Stimulated activated CD4-positive, alpha-beta T cell treated with anti-CD3 and anti-CD28 coated beads, TNF-alpha, amount 100 ng/mL, for 24 hours (primary cell): ENCODE measurements at places on chromosomes 2 and 18.

GRCh38 chr2:133859578-133859977, 291.3 kb upstream of the NCKAP5 start:
- no peak for DNase-seq

DNA sequence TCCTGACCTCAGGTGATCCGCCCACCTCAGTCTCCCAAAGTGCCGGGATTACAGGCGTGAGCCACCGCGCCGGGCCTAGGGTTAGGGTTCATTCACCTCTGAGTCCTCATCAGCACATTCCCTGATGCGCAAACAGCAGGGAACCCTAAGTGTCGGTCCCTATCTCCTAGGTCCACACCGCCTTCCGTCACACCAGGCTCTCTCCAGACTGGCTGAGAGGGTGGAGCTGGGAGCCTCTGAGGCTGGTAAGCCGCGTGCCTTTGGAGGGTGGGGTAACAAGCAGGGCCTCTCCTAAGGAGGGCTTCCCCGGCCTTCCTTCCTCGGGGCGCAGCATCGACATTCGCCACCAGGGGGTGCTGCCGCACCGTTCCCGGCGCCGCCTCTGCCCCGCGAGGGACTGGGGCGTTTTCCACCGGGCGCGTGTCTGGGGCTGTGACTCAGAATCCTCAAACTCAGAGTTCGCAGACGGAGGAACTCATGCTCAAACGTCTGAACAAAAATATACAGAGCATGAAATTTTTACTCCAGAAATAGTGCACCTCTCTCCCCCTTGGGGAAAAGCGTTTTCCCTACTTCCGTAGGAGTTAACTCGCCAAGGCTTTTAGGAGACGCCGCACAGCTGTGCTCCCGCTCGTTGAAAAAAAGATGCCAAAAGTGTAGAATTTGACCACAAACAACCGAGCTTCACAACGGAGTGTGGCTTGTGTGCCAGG, 63.9 kb upstream of the ASAP2 start:
- DNase-seq, result peak; percentile 75

DNA sequence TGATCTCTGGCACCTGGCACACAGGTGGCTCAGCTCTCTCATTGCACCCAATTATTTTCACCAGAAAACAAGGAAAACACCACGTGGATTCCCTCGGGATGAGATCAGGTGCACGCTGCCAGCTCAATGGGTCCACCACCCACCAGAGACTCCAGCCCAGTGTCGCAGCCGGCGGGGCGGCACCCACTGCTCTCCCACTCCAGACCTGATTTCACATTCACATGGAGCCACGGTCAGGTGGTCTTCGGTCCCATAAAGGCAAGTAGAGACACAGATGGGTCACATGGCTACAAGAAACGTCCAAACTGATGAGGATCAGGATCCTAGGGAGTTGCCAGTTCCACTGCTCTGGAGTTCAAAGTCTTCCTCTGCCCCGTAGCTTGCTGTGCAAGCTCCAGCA, 217.6 kb downstream of the ANKRD30B start:
- DNase-seq, result no peak

GRCh38 chr2:147782141-147782930, 62.5 kb upstream of the ACVR2A start:
- DNase-seq, result no peak

DNA sequence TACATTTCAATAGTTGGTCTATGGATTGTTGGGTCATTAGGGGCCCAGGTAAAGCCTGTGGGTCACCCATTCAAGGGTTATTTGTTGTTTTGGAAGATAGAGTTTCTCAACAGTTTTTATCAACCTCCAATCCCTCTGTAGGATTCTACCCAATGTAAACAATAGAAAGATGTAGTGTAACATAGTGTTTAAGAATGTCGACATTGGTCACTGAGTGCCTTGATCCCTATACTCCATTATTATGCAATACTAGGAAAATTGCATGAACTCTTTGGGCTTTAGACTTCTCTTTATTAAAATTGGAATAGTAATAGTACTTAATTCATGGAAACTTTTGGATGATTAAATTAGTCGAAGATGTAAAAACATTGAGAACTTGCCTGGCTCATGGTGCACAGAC, 292.1 kb downstream of the GPD2 start:
- no peak for DNase-seq

DNA sequence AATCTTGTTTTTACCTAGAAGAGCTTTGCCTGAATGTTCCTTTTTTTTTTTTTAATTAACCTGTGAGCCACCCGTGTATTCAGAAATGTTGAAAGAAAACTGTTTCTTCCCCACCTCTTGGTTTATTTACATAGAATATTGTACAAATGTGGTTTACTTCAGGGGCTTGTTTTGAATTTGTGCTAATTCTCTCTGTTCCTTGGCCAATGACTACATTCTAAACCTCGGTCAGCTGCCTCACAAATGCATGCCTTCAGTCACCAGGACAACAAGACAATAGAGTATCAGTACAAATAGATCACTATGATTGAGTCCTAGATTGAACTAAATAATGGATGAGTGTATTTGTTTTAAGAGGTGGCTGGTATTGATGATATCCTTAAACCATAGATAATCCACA, 36.0 kb downstream of the AGFG1 start:
- DNase-seq, result no peak

GRCh38 chr2:134282629-134283400, 28.9 kb downstream of the MGAT5 start:
- DNase-seq, result peak; percentile 44

DNA sequence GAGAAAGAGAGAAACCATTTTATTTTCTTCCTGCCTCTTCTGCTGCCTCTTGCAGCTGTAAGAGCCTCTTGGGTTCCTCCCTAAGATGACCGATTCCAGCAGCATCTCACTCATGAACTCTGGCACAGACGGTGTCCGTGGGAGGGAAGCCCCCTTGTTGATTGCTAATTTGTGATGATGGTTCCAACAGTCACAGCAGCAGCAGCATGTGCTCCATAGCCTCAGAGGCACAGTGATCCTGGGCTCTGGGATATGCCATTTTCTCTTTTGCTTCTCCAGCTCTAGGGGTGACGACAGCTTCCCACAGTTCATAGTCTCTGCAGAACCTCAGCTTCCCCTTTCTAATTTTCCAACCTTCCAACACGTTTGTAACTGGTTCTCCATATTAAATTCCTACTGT, 324.2 kb upstream of the HS6ST1 start:
- no peak for DNase-seq

- no peak for DNase-seq
Observed at GRCh38 chr2:156405586-156405985, 30.6 kb upstream of the GPD2 start.

DNA sequence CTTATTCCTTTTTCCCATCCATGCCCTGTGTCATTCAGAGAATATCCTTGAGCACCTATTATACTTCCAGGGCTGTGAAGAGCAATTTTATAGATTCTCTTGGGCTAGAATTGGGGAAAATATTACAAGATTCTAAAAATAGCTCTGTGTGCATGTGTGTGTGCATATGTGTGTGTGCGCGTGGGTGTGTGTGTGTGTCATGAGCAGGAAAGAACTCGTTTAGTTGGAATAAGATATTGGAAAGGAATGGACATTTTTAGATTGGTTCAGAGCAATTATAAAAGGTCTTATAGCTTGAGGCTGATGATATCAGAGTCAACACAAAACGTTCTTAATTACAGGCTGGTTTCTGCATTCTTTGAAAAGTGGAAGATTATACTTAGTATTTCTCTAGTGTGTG, 212.1 kb upstream of the COPS8 start:
- no peak for DNase-seq

- DNase-seq, result no peak
Observed at GRCh38 chr2:205609113-205609512, 73.2 kb upstream of the NRP2 start.

DNA sequence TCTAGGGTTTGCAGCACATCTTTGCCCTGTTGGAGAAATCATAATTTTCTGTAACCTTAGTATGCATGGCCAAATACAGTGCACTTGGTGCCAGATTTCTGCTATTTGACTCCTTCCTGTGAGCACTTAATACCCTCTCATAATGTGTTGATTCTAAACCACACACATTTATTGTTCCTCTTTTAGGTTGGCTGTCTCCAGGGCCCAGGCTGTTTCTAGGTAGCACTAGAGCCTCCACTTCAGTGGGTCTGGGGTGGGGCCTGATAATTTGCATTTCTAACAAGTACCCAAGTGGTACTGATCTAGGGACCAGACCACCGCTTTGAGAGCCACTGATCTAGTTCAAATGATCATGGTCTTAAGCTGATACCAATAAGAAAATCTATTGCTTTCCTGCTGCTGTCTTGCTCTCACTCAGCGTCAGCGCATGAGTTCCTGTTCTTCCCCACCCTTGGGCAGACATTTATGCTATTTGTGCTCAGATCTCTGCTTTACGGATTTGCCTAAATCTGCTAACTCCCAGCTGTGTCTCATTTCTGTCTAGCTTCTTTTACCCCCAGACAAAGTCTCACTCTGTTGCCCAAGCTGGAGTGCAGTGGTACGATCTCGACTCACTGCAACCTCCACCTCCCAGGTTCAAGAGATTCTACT, 7.4 kb downstream of the PTRHD1 start:
- no peak for DNase-seq

GRCh38 chr2:161139098-161139987, 20.9 kb upstream of the TANK start:
- no peak for DNase-seq

- DNase-seq, result no peak
Observed at GRCh38 chr2:126785236-126785635, 113.5 kb upstream of the TEX51 start.

GRCh38 chr2:11420190-11420589, 45.8 kb downstream of the E2F6 start:
- DNase-seq, result no peak

GRCh38 chr2:95051626-95052025, 26.1 kb downstream of the MAL start:
- DNase-seq, result no peak

DNA sequence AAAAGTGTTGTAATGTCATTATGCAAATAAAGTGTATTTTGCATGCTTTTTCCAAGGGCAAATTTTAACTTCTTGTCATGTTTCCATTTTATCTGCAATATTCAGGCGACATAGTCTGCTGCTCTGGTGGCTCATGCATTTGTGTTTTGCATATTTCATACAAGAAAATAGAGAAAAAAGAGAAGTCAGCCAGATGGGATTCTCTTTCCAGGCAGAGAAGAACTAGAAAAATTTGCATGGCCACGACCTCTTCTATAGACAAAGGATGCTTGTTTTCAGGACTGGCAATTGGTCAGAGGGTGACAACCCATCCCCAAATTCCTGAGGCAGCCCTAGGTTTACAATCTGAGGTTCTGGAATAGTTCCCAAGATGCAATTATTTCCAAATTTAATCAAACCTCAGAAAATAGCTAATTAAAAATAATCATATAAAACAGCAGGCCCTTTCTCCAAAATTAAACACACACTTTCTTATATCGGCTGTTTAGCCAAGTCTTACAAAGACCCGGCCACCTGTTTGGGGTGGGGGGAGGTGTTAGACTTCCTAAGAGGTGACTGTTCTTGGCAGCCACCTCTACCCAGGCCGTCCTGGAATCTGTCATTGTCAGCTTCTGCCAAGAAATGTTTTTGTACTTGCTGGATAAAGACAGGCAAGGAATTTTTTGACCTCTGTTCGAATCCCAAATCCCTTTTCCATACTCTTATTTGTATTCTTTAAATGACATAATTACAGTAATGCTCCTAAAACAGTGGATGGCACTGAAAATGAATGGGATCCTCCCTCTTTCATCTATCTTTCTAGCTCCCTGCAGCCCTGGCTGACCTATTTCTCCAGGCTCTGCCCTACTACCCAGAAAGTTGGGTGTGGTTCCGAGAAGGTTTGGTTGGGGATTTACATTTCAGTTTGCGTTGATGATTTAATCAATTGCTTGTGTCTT, 20.8 kb upstream of the SOS1 start:
- no peak for DNase-seq

DNA sequence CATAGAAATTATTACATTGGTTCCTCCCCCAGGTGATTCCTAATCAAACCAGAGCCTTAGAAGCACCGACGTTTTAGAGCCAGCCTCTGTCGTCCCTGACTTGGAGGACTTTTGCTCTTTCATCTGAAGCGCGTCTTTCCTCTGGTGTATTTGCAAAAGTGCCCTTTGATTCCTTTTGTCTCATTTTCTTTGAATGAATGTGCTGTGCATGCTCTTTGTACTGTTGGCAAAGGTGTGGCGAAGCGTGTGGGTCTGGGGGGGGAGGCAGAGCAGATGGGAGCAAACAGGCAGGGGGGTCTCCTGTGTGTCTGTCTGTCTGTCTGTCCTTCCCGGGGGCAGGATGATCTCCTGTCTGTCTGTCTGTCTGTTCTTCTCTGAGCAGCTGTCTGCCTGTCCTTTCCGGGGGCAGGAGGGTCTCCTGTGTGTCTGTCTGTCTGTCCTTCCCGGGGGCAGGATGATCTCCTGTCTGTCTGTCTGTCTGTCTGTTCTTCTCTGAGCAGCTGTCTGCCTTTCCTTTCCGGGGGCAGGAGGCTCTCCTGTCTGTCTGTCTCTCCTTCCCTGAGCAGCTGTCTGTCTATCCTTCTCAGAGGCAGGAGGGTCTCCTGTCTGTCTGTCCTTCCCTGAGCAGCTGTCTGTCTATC, 205.5 kb upstream of the MYT1L start:
- no peak for DNase-seq

DNA sequence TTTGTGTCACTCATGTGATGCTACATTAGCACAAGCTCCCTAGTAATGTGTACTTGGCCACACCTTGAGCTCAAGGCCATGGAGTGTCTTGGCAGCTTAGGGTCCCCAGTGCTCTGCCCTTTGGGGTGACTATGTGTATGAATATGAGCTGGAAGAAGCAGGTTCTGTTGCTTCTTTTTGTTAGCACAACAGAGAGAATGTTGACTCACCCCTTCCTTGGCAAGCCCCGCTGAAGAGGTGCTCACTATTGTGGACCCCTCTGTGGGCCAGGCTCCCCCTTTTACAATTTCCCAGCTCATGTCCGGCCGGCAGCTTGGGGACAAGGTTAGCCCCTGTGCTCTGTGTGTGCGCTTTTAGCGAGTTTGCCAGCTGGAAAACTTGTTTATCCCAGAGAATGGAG, 48.1 kb downstream of the DGKD start:
- no peak for DNase-seq

DNA sequence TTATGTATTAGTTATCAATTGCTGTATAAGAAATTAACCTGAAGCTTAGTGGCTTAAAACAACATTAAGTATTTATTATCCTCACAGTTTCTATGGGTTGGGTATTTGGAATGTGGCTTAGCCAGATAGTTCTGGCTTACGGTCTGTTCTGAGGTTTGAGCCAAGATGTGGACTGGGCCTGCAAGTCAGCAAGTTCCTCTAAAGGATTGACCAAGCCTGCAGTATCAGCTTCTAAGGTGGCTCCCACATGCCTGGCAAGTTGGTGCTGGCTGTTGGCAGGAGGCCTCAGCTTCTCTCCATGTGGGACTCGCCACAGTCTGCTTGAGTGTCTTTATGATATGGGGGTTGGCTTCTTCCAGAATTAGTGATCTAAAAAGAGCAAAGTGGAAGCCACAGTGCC, 45.0 kb upstream of the TCF4 start:
- DNase-seq, result no peak

GRCh38 chr18:50880119-50880465, 1.2 kb downstream of the ME2 start:
- DNase-seq, result no peak

- DNase-seq, result no peak
Observed at GRCh38 chr2:1227274-1227900, 185.9 kb upstream of the TPO start.
